ENCODE measurements at places on chromosomes 6 and 20.

- no peak for DNase-seq
Measured at GRCh38 chr6:101550451-101550850, 156.9 kb downstream of the GRIK2 start.

GRCh38 chr6:14759976-14760672 lies 485.7 kb upstream of the JARID2 start:
- no peak for DNase-seq

GRCh38 chr6:4814212-4814611 lies 38.0 kb downstream of the CDYL start:
- no peak for DNase-seq

DNA sequence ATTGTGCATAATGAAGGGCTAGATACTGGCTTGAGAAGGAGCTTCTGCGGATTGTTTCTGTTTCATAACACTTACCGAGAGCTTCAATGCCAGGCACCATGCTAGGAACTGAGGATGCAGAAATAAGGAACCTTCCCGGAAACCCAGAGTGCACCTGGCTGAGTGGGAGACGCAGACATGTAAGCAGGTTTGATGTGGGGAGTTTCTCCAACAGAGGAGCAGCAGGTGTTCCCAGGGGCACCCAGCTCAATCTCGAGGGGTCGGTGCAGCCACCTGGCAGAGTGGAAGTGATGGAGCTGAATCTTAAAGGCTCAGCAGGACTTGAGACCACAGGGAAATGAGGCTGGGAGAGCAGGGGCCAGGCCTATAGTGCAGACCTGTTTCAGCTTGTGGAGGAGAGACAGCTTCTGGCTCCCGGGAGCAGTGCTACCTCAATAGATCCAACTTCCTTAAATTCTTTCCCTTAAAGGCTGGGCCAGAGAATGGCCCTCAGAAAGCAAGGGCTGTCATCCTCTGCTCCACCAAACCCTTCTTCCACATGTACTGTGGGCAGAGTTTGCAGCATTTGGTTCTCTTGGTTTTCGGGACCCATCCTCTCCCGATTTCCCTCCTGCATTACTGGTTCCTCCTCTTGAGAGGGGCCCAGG lies 27.8 kb upstream of the SRC start:
- DNase-seq = no peak

DNA sequence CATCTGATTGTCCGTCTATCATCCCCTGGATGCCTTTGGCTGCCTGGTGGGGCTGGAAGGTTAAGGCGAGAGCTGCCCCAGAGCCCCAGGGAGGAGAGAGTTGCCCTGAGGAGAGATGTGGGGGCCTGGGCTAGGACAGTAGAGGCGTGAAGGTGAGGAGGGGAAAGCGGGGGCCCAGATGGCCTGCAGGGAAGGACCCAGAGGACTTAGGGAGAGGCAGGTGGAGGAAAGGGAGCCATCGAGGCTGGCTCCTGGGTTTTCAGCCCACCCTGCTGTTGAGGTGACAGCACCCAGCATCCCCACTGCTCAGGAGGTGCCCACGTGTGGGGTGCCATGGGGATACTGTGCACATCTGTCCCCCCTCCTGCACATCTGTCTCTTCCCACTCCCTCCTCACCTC lies 273.7 kb downstream of the TAF4 start:
- no peak for DNase-seq

- DNase-seq = no peak
Measured at GRCh38 chr6:160263196-160263939, 4.7 kb upstream of the SLC22A2 start.

DNA sequence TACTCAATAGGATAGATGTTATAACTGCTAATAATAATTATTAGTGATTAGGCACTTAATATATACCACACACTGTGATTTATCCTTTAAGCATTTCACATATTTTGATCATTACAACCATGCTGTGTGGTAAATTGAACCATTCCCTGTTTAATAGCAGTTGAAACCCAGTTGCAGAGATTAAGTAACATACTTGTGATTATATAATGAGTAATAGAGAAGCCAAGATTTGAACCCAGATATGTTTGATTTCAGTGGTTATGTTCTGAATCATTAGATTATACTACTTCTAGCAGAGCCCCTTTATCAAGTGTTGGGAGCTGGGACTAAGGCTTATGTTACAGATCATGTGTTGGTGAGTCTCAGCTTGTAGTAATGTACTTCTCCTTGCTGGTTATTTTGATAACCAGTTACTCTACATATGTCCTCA lies 44.1 kb downstream of the STK4 start:
- DNase-seq = no peak

Measured in NCI-H748 treated with DMSO at 0.1 percent for 48 hours (cell line).